ENCODE measurements at places on chromosomes 12 and 14. TPM values are rescaled to one million over a fixed set of nuclear protein-coding genes. Genes with fewer than 3 reads are reported as not detected.

Gene PTCSC3
- not detected for total RNA-seq

Gene ACSS3
- 4.0 TPM for total RNA-seq

Gene AQP6
- total RNA-seq, result not detected

Gene BATF
- 4.2 TPM for total RNA-seq

Gene FOXG1
- total RNA-seq, result not detected

Gene IL22
- total RNA-seq, result not detected

Gene POU6F1
- total RNA-seq, result 17.3 TPM

Gene CCDC38
- total RNA-seq, result not detected

GRCh38 chr12:56954958-56955355 is 2.5 kb downstream of the RDH16 start:
- no peak overlapping the region for H3K27ac ChIP-seq
- DNase-seq, result no peak

GRCh38 chr14:92653162-92653651 is 95.2 kb downstream of the LGMN start:
- peak overlapping the region; percentile 41 for H3K4me3 ChIP-seq
- H3K36me3 ChIP-seq, result peaks cover 21% of the 10 kb centered on the region
- no peaks in the 10 kb centered on the region for H3K27me3 ChIP-seq
- peak overlapping the region; percentile 56 for H3K27ac ChIP-seq
- DNase-seq, result no peak
- peaks cover 32% of the 10 kb centered on the region for H3K4me1 ChIP-seq

DNA sequence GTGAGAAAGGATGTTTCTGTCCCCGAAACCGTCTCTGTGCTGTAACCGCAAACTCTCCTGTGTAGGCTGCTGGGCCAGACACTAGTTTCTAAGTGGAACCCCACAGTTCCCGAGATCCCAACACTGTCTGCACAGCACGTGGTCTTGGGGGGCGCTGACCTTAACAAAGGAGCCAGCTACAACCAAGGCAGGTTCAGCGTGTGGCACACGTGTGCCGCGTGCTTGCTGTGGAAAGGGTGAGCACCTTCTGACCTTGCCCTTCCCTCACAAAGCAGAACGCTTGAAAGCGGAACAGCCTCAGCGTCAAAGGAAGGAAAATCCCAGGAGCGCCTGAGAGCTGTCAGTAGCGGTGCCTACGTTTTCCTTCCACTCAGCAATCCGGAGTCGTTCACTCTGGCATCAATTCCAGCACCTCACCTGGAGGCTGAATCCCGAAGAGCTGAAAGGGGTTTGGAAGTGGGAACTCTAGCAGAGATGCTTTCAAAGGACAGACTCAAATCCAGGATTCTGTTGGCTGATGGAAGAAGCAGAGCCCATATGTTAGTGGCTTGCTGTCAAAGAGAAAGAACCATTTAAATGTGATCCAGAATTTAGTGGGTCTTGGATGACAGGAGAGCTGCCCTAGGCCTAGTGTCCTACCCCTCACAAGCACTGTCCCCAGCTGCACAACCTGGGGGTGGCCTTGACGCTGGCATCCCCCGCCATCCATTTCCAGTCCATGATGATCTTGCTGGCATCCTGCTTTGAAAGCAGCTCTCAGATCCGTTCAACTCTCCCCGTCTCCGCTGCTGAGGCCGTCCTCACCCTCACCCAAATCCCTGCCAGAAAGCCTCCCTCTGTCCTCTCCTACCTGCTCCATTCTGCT is 27.1 kb downstream of the CCDC92 start:
- peaks cover 49% of the 10 kb centered on the region for H3K36me3 ChIP-seq
- no peak overlapping the region for H3K27ac ChIP-seq
- peak; percentile 41 for DNase-seq

- no peak overlapping the region for H3K27ac ChIP-seq
- H3K4me1 ChIP-seq, result peaks cover 7% of the 10 kb centered on the region
- H3K27me3 ChIP-seq, result peaks cover 38% of the 10 kb centered on the region
- no peak overlapping the region for H3K4me3 ChIP-seq
- no peaks in the 10 kb centered on the region for H3K36me3 ChIP-seq
- DNase-seq, result no peak
Observed at GRCh38 chr12:123888989-123889388, 83.6 kb downstream of the CCDC92 start.

GRCh38 chr14:30223385-30223785 is 295.7 kb upstream of the PRKD1 start:
- peaks cover 36% of the 10 kb centered on the region for H3K4me1 ChIP-seq
- no peaks in the 10 kb centered on the region for H3K27me3 ChIP-seq
- peak overlapping the region; percentile 12 for H3K27ac ChIP-seq
- H3K4me3 ChIP-seq, result no peak overlapping the region
- DNase-seq, result peak; percentile 79

DNA sequence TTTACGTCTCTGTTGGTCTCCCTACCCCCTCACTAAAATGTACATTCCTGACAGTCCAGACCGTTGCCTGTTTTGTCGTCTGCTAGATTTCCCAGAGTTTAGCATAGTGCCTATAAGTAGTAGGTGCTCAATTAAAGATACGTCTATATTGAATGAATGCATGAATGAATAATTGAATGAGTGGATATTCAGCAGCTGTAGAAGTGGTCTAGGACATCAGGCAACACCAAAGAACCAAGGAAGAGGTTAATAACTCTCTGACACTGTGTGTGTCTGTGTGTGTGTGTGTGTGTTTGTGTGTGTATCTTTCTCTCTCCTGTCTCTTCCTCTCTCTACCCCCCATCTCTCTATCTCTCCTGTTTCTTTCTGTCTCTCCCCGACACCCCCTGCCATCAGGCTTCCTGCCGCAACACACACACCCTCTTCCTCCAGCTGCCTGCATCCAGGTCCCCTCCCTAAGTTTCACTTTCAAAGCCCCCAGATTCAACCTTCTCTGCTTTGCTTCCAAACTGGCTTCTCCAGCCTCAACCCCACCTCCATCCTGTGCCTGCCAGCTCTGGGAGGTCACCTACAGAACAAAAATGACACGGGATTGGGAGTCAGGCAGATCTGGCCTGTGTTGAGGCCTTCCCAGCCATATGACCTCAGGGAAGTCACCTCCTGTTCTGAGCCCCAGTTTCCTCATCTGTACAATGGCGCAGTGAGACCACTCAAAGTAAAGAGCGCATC is 119.9 kb upstream of the NCOR2 start:
- H3K27ac ChIP-seq, result no peak overlapping the region
- no peaks in the 10 kb centered on the region for H3K27me3 ChIP-seq
- H3K36me3 ChIP-seq, result no peaks in the 10 kb centered on the region
- H3K4me1 ChIP-seq, result peaks cover 47% of the 10 kb centered on the region

- H3K27me3 ChIP-seq, result no peaks in the 10 kb centered on the region
- peaks cover 3% of the 10 kb centered on the region for H3K4me1 ChIP-seq
- no peak for DNase-seq
Observed at GRCh38 chr14:69504775-69505174, 20.2 kb downstream of the PLEKHD1 start.

DNA sequence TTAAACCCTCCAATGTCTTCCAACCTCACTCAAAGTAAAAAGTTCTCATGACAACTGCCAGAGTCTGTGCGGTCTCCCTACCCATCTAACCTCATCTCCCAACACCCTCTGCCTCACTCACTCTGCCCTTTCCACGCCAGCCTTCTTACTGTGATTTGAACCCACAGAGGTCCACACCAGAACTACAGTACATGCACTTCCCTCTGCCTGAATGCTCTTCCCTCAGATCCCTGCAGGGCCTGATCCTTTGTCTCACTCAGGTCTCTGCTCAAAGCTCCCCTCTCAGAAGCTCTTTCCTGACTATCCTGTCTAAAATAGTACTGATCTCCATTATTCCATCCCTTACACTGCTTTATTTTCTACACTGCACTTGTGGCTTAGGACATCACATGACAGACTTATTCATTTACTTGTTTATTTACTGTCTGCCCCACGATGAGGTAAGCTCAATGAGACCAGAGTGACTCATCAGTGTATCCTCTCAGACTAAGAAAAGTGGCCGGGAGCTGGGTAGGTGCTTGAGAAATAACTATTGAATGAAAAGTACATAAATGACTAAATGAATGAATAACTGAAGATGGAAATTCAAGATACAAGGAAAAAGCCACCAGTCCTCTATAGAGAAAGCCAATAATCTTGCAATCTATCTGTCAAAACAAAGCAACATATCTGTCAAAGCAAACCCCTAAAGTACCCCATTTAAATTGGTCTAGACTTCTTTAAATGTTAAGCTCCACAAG is 17.1 kb downstream of the POMT2 start:
- peaks cover 36% of the 10 kb centered on the region for H3K4me1 ChIP-seq
- peak overlapping the region; percentile 47 for H3K27ac ChIP-seq
- no peaks in the 10 kb centered on the region for H3K27me3 ChIP-seq
- DNase-seq, result no peak
- no peak overlapping the region for H3K4me3 ChIP-seq

- no peak overlapping the region for H3K4me3 ChIP-seq
- H3K4me1 ChIP-seq, result no peaks in the 10 kb centered on the region
- no peak overlapping the region for H3K27ac ChIP-seq
- H3K27me3 ChIP-seq, result no peaks in the 10 kb centered on the region
- no peak for DNase-seq
Observed at GRCh38 chr12:23703051-23703450, 246.4 kb downstream of the SOX5 start.

DNA sequence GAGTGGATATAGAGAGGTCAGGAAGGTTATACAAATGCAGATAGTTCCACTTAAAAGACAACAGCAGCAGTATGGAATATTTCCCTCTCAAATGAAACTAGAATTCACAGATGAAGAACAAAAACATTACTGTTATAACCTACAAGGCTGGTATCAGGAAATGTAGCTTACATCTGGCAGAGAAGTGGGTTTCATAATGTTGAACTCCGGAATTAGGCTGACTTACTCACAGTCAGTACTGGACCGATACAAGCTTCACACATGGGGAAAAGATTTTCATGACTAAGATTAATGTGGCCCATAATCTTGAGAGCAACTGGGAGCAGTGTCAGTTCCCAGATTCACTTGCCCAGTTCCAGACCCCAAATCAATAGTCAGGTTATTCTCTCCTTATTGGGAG is 353.9 kb downstream of the DUSP6 start:
- H3K27ac ChIP-seq, result no peak overlapping the region
- no peak overlapping the region for H3K4me3 ChIP-seq
- DNase-seq, result no peak
- H3K27me3 ChIP-seq, result no peaks in the 10 kb centered on the region

GRCh38 chr14:91453744-91454143 is 36.1 kb upstream of the CCDC88C start:
- no peaks in the 10 kb centered on the region for H3K27me3 ChIP-seq
- H3K27ac ChIP-seq, result no peak overlapping the region
- no peaks in the 10 kb centered on the region for H3K4me1 ChIP-seq
- no peak overlapping the region for H3K4me3 ChIP-seq
- DNase-seq, result no peak

- no peaks in the 10 kb centered on the region for H3K27me3 ChIP-seq
- no peak overlapping the region for H3K27ac ChIP-seq
- peaks cover 99% of the 10 kb centered on the region for H3K36me3 ChIP-seq
- no peak for DNase-seq
Observed at GRCh38 chr12:132662901-132663755, 24.0 kb downstream of the POLE start.

- no peaks in the 10 kb centered on the region for H3K27me3 ChIP-seq
Observed at GRCh38 chr12:92472201-92472600, 230.6 kb upstream of the PLEKHG7 start.

- peaks cover 66% of the 10 kb centered on the region for H3K4me1 ChIP-seq
- H3K27ac ChIP-seq, result peak overlapping the region; percentile 17
- peak overlapping the region; percentile 67 for H3K4me3 ChIP-seq
- H3K27me3 ChIP-seq, result no peaks in the 10 kb centered on the region
Observed at GRCh38 chr12:55933799-55934742, 3.1 kb downstream of the DGKA start.

- no peaks in the 10 kb centered on the region for H3K36me3 ChIP-seq
- H3K4me3 ChIP-seq, result no peak overlapping the region
- no peak overlapping the region for H3K27ac ChIP-seq
Observed at GRCh38 chr12:52749827-52750226, 27.3 kb downstream of the KRT76 start.

DNA sequence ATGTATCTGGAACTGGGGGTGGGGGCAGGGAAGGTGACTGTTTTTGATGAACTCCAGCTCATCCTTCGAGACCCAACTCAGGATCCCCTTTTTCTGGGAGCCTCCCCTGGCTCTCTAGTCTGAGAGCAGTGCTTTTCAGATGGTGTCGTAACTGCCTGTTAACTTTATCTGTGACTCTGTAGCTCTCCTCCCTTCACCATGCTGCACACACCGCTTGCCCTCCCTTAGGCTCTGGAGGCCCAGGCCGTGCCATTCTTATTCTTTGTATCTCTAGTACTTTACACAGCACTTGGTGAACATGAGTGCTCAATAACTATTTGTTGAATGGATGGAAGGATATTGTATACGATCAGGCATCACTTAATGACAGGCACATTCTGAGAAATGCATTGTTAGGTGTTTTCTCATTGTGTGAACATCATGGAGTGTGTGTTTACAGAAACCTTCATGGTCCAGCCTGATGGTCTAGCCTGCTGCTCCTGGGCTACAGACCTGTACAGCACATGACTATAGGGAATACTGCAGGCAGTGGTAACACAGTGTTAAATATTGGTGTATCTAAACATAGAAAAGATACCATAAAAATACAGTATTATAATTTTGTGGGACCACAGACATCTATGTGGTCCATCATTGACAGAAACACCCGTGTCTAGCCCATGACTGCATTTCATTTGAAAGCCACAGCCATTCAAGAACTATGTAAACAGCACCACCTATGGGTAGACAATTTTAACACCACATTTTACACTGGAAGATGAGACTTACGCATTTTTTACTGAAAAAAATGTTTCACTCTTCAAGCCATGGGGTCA is 91.8 kb downstream of the EML1 start:
- H3K36me3 ChIP-seq, result no peaks in the 10 kb centered on the region
- no peak overlapping the region for H3K4me3 ChIP-seq
- no peak for DNase-seq
- H3K27ac ChIP-seq, result no peak overlapping the region
